ENCODE measurements at places on chromosomes 2 and 18. TPM values are rescaled to one million over a fixed set of nuclear protein-coding genes. Genes with fewer than 3 reads are reported as not detected.

Gene PIEZO2
- total RNA-seq, result 8.0 TPM

Gene RSAD2
- total RNA-seq, result 6.9 TPM

Gene INHA
- not detected for total RNA-seq

Gene ALPP
- not detected for total RNA-seq

Gene RAD51AP2
- 0.47 TPM for total RNA-seq

Gene CFAP65
- total RNA-seq, result 0.16 TPM

Gene CMPK2
- total RNA-seq, result 10.9 TPM

Gene SOCS6
- total RNA-seq, result 59.6 TPM

Gene CFAP210
- total RNA-seq, result 1.9 TPM

Gene PLGLB2
- 2.0 TPM for total RNA-seq

Gene ABCG8
- total RNA-seq, result 0.31 TPM

Gene RUFY4
- 0.78 TPM for total RNA-seq

Gene HNRNPA3
- total RNA-seq, result 81.6 TPM

Gene SRBD1
- 78.6 TPM for total RNA-seq

Gene DSC2
- 5.9 TPM for total RNA-seq

Gene SCTR
- total RNA-seq, result 0.62 TPM

Gene MRO
- 0.94 TPM for total RNA-seq

Gene DNER
- total RNA-seq, result 86.7 TPM

Gene DGKD
- total RNA-seq, result 33.1 TPM

Gene CNDP1
- total RNA-seq, result 0.16 TPM

Gene CREG2
- total RNA-seq, result 4.8 TPM

Gene ZNF804A
- 15.6 TPM for total RNA-seq

Gene C2orf78
- total RNA-seq, result not detected

Gene PTPRM
- total RNA-seq, result 45.4 TPM

Gene MREG
- total RNA-seq, result 2.5 TPM

Gene ACMSD
- not detected for total RNA-seq
